Bronchial smooth muscle cell (primary cell): ENCODE measurements at places on chromosomes 1 and 21. TPM values are rescaled to one million over a fixed set of nuclear protein-coding genes. Genes with fewer than 3 reads are reported as not detected.

The LCK gene
- 0.16 TPM in 1 of 2 replicates, not detected in the other for total RNA-seq

The MEF2D gene
- total RNA-seq, result 3.6 and 4.5 TPM in 2 replicates

The ICOSLG gene
- 0.09 and 0.16 TPM in 2 replicates for total RNA-seq

The EDN2 gene
- 0.47 TPM in 1 of 2 replicates, not detected in the other for total RNA-seq

The ARHGAP29 gene
- 11.6 and 33.7 TPM in 2 replicates for total RNA-seq

The FAM229A gene
- 0.95 and 1.5 TPM in 2 replicates for total RNA-seq

The ALX3 gene
- total RNA-seq, result not detected in 2 replicates

The ATP1A4 gene
- total RNA-seq, result not detected in 2 replicates

The SPRR4 gene
- not detected in 2 replicates for total RNA-seq

The GBP3 gene
- total RNA-seq, result 18.9 and 32.5 TPM in 2 replicates

The GFI1 gene
- not detected in 2 replicates for total RNA-seq

The HOOK1 gene
- under 0.01 TPM in 1 of 2 replicates, not detected in the other for total RNA-seq

The LRRC38 gene
- total RNA-seq, result not detected in 2 replicates

The SLC44A5 gene
- total RNA-seq, result 0.09 and 0.16 TPM in 2 replicates

The FAM167B gene
- total RNA-seq, result 0.34 and 0.47 TPM in 2 replicates

The WDR4 gene
- total RNA-seq, result 6.8 and 8.8 TPM in 2 replicates

The RPTN gene
- not detected in 2 replicates for total RNA-seq

The OPRD1 gene
- total RNA-seq, result not detected in 2 replicates

The ZFYVE9 gene
- 30.7 and 33.7 TPM in 2 replicates for total RNA-seq

The AQP10 gene
- total RNA-seq, result not detected in 2 replicates

The IGFN1 gene
- under 0.01 TPM in 1 of 2 replicates, not detected in the other for total RNA-seq

The ITLN2 gene
- total RNA-seq, result not detected in 2 replicates

The GJA4 gene
- not detected in 2 replicates for total RNA-seq

The IGSF21 gene
- total RNA-seq, result not detected in 2 replicates

The RGS1 gene
- total RNA-seq, result not detected in 2 replicates

The KCNJ15 gene
- total RNA-seq, result 0.16 and 0.17 TPM in 2 replicates

The TPTE gene
- not detected in 2 replicates for total RNA-seq

The TNFRSF4 gene
- total RNA-seq, result under 0.01 TPM in 1 of 2 replicates, not detected in the other

The GNPAT gene
- total RNA-seq, result 40.0 and 40.2 TPM in 2 replicates

The ANGPTL1 gene
- 3.0 and 3.9 TPM in 2 replicates for total RNA-seq

The RCSD1 gene
- total RNA-seq, result 0.16 TPM in 1 of 2 replicates, not detected in the other

The FMO5 gene
- 1.9 and 2.9 TPM in 2 replicates for total RNA-seq

The KRTAP10-7 gene
- not detected in 2 replicates for total RNA-seq

The SPATA1 gene
- total RNA-seq, result 0.77 and 2.8 TPM in 2 replicates

The C1orf56 gene
- total RNA-seq, result 1.0 and 1.4 TPM in 2 replicates

The VANGL2 gene
- under 0.01 TPM in 1 of 2 replicates, not detected in the other for total RNA-seq

The SLC5A9 gene
- not detected in 2 replicates for total RNA-seq

The HES3 gene
- not detected in 2 replicates for total RNA-seq

The FCMR gene
- total RNA-seq, result not detected in 2 replicates

The NEGR1 gene
- total RNA-seq, result 2.9 and 3.3 TPM in 2 replicates

The KCNA2 gene
- under 0.01 TPM in 2 replicates for total RNA-seq

The GPN2 gene
- total RNA-seq, result 9.8 and 10.8 TPM in 2 replicates

The RSBN1 gene
- 6.6 and 13.2 TPM in 2 replicates for total RNA-seq

The TNN gene
- total RNA-seq, result not detected in 2 replicates

The S100A7 gene
- not detected in 2 replicates for total RNA-seq
